ENCODE measurements at places on chromosomes 13 and 19. TPM values are rescaled to one million over a fixed set of nuclear protein-coding genes. Genes with fewer than 3 reads are reported as not detected.

SLC8A2 gene
- total RNA-seq = 0.38 TPM

ABHD13 gene
- 5.0 TPM for total RNA-seq

CEBPG gene
- 48.8 TPM for total RNA-seq

SLC25A41 gene
- total RNA-seq = not detected
